Stimulated activated naive CD4-positive, alpha-beta T cell (primary cell): ENCODE measurements at places on chromosomes 11 and 22.

GRCh38 chr22:47409539-47410275 lies 647.3 kb downstream of the TBC1D22A start:
- DNase-seq = no peak

GRCh38 chr11:69229511-69229910 lies 64.4 kb upstream of the MYEOV start:
- DNase-seq = no peak

DNA sequence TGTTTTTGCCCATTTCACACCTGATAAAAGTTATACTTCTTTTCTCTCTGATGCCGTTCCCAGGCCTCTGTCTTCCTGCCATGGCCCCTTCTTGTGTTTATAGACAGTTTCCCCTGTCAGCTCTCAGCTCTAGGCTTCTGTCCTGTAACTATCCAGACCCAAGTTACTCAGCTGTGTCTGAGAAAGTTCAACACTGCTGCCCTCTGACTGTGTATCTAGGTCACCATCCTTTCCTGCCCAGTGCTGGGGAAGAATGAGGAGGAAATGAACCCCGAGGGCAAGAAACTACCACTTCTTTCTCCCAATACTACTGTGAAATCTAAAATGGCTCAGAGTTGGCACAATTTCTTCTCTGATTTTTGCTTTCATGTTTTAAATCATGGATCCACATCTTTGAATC lies 29.6 kb downstream of the SNX19 start:
- DNase-seq = no peak

DNA sequence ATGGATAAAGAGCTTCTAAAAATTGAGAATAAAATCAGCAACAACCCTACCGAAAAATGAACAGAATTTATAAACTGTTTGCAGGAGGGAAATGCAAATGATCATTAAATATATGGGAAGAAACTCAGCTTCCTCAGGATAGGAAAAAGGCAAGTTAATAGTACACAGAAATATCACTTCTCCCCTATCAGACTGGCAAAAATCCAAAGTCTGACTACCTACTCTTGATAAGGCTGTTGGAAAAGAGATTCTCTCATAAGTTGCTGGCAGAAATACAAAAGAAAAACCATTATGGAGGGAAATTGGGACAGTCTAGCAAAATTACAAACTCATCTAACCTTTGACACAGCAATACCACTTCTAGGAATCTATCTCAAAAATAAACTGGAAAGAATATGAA lies 100.9 kb upstream of the LDLRAD3 start:
- DNase-seq = no peak
